HT-29 (cell line): ENCODE measurements at places on chromosomes 2 and 18. TPM values are rescaled to one million over a fixed set of nuclear protein-coding genes. Genes with fewer than 3 reads are reported as not detected.

DNA sequence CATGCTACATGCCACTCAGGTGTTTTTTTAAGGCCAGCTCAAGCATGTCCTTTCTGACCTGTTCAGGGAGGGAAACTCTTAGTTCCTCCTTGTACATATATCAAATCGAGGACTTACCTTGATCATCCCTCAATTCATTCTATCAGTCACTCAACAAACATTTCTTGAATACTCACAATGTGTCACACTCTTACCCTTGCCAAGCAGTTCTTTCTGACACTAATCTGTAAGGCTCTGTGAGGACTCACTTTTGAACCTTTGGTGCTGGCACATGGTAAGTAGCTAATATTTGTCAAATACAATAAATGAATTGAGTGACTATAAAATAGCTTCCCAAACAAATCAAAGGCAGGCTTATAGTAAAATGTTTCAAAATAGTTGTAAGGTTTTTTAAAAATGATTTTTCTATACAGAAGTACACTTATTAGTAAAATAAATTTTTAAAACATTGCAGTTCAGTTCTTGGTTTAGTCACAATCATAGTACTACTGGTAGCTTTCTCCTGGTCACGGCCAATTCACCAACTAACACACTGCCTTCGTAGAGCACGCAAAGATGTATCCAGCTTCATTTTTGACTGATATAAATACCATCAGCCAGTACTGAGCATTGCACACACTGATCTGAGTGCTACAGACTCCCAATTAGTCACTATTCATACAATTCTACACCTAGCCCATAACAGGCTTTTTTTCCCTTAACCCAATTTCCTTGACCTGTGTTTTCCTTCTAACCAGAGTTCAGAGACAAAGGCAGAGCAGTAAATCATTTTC lies 50.9 kb downstream of the ZEB2 start:
- DNase-seq: no peak

DNA sequence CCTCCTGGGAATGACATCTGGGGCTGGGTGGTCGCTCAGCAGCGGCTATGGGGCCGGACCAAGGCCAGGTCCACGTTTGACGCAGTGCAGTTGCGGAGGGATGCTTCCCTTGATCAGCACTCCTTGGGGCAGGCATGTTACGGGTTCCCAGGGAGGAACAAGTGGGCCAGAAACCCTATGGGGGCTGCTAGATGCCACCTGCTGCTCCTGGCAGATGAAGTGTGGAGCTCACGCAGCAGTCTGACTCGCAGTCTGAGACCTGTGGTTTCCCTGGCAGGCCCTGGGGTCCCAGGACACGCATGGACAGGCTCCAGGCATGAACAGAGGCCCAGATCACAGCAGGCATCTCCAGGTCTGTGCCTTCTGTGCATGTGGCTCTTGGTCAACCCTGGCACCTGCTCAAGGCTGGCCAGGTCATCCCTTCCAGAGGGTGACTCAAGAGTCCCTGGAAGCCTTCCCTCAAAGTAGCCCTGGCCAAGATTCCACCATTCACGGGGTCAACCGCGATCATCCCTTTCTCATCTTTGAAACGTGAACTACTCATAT lies 20.0 kb downstream of the KCNF1 start:
- no peak for DNase-seq

DNA sequence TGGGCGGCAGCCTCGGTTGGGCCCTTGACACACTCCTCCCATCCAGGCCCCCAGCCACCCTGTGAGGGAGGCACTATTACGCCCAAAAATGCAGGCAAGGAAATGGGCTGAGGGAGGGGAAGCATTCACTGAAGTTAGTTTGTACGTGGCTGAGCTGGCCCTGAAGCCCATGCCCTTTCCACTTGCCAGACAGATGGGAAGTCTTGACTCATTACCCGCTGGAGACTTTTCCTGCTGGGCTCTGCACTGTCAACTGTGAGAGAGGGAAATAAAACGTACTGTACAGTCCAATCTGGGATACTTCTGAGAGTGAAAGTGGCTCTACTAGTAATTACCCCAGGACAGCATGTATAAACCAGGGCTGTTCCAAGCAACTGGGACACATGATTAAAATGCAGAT lies 125.9 kb downstream of the MSH2 start:
- no peak for DNase-seq

DNA sequence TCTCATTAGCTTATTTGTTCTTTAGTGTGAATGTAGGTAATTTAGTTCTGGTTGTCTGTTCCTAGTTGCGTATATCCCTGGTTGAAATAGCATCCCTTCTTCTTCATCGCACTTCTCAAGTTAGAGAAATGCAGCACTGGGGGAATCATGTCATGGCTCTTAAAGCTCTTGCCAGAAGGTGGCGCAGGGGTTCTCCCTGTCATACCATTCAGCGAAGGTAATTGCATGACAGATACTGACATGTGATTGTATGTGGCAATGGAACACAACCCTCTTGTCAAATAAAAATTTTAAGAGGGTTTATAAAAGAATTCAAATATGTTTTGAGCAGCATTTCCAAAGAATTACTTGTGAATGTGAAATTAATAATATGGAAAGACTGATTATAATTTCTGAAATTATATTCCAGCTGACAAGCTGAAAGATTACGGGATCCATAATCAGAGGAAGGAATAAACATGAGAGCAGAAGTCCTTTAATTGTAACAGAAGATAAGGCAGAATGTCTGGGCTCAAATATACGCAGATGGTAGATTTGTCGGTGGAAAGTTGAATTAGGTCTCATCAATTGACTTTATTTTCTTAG lies 411.7 kb downstream of the DSEL start:
- DNase-seq: peak; percentile 68

- DNase-seq: peak; percentile 62
Measured at GRCh38 chr2:3536682-3537632, 17.6 kb upstream of the ADI1 start.

B3GNT7 gene
- 3.2 and 3.6 TPM in 2 replicates for total RNA-seq

TTC39C gene
- 7.2 and 7.6 TPM in 2 replicates for total RNA-seq

DNA sequence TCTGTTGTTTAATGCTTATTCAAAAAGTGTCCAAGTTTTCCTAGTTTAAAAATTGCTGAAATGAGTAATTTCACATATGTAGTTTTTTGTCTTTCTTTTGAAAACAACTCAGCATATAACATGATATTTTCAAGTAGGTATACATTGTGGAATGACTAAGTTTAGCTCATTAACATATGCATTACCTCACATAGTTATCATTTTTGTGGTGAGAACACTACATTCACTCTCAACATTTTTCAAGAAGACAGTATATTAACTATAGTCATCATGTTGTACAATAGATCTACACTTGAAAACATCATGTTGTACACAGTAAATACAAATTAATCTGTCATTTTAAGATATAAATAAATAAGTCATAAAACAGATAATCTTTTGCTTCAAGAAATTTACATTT lies 340.0 kb downstream of the CCDC85A start:
- no peak for DNase-seq

GRCh38 chr2:26174691-26175465 lies 2.0 kb downstream of the GAREM2 start:
- no peak for DNase-seq

DNA sequence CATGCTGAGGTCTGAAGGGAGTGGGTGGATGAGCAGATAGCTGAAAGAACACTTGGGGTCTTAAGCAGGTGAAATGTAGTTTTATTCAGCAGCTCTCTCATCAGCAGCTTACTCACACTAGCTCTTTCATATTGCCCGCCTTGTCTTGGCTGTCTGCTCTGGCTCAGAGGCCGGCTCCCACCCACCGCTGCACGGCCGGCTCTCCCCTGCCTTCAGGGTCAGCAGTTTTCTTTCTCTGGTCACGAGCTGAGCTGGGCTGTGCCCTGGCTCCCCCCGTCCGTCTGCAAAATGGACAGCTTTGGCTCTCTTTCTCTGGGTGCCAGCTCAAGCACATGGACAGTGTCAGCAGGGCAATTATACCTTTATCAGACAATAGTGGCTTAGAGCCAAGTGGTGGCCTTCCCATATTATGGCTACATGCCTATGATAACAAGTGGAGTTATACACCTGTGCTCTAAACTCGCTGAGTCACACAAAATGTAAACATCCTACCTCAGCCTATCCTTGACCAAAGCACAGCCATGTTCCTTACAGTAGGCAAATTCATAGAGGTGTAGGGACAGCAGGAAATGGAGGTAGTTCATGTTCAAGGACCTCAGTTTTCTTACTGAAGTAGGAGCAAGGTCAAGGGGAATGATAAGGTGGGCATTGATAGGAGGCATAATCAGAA lies 224.8 kb downstream of the SOCS6 start:
- no peak for DNase-seq

DNA sequence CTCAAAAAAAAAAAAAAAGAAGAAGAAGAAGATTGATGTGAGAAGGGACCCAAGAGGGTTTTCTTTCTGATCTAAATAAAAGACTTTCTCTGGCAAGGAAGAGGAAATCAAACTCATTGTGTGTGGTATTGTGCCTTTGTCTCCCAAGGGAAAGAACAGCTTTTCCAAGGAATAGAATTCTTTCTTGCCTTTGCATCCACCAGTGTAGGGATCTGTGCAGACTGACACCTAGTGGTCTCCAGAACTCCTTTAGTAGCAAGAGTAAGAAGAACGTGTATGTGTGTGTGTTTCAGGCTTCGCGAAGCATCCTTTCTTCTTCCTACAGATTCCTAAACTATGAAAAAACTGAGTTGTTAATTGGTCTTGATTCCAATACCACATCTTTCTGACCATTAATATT lies 33.5 kb upstream of the CRIM1 start:
- DNase-seq: peak; percentile 43

DNA sequence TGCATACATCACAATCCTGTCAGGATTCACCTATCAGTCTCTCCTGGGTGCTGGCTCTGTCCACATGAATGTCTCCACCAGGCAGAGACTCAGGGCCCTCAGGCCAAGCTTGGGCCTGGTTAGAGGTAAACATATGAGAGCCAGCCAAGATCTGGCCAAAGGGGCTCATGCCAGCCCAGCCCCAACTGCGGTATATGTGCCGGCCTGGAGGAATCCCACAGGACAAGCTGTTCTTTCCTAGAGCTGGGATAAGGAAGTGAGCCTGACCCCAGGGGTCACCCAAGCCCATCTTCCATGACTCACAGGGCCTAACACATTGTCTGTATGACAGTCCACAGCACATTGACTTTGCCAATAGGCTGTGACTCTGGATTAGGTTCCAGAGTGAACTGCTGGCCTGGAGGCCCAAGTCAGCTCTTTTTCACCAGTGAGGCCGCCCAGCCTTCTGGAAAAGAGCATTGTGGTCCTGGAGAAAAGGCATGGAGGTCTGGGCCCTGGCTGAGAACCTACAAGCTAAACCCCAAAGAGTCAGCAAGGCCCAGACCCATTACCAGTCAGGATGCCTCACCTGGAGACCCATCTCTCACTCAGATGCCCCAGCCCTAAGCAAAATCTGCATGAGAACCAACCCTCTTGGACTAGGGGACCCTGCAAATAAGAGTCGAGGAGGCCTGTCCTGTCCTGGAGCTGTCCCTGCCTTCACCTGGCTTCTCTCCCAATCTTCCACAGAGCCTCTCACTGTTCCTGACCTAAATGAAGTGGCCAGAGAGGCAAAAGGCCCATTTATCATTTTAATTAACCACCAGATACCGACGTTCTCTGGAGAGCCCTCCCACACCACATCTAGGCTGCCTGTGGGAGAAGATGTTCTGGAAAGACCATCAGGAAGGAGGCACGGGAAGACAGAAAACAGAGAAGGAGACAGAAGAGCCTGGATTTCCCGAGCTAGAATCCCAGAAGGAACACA lies 120.9 kb upstream of the PKDCC start:
- DNase-seq: no peak

DNA sequence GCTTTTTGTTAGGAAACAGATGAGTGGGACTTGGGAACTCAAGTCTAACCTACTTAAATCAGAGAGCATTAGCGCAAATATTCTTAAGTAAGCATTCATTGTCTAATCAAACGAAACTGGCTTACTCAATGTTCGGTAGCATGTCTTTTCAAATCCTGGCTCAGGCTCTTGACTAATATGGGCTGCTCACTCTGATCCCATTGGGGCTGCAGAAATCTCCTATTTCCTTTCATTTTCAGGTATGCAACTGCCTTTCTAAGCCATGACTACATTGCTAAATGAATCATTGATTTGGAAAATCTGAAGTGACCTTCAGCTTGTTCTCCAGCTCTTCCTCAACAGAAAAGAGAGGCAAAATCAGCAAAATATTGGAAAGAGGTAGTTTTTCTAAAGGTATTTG lies 2084.4 kb upstream of the PIK3C3 start:
- no peak for DNase-seq

DNA sequence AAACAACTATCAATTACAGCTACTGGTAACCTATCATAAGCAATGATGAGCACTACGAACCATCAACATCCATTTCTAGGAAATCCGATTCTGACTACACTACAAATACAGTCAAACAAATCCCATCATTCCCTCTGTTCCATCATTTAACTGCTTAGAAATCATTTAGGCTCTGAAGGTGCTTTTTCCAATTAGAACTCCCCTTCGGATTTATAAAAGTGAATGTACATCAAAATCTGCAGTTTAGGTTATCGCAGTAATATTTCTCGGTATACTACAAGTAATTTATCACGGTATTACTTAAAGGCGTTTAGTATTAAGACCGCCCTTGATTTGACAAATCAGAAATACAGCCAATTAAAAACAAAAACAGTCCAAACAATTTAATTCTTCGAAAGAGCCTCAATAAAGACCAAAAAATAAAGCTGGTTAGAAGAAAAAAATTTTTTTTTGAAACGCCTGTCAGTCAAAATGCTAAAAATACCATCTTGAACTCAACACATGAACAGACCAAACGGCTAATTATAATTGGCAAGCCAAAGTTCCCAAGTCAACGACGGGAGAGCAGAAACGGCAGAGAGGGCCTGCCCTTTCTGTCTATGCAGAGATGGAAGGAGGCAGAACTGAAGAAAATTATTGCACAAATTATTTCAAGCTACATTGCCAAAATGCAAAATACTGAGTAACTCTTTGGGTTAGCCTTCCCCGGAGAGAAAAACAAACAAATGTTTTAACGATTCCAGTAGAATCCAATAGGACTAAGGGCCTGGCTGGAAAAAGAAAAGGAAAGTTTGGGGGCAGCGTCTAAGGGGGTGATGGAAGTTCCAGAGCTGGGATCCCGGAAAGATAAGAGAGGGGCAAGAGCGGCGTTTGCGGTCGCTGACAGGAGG lies 1.2 kb downstream of the VPS54 start:
- peak; percentile 61 for DNase-seq

DNA sequence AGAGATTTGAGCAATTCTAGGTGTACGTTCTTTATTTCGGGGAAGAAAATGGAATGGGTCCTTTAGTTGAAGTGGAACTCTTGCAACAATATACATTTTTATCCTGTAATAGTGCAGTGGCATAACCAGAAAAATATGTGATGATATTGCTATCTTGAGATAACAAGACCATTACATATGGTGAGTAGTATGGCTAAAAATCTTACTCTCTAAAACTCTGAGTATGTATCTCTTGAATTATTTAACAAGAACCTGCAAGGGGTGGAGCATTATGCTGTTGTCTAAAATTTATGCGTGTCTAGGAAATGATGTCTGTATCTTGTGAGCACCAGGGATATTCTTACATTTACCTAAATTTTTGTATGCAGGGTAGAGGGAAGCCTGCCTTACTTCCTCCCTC lies 68.4 kb upstream of the SLC4A10 start:
- DNase-seq: no peak
